T-helper 2 cell treated with Interferon-gamma antibody and Interleukin-4, amounts not matched to agents 5 μg/mL and 100 μg/mL, for 36 hours (primary cell): ENCODE measurements at places on chromosomes 6 and 20.

DNA sequence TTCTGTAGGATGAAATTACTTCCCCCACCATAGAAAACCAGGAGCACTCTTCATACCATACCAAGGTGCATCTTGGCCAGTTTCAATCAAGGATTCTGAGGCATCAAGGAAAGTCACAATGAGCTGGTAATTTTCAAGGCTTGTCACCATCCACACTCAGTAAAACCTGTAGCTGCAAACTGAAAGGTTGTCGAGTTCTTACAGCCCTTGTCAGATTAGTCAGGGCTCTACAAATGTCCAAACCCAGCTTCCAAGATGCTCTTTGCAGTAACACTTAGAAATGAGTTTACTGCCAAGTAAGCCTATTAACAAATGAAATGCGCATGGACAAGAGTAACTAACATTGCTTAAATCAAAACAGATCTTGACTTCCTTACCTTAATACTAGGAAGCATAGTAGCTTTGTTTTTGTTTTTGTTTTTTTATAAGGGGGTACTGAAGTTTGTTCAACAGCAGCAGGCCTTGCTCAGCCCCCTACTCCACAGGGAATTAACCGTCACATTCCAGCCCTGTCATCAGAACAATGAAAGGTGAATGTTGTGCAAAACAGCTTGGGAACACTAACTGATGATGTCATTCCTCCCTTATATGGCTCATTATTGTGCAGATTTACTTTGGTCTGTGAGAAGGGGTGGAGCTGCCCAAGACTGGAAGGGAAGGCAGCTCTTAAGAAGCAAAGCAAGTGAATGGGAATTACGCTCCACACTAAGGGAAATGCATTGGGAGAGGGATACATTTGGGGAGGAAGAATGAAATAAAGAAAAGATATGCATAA lies 49.9 kb upstream of the TMEM30A start:
- DNase-seq, result no peak

- DNase-seq, result no peak
Measured at GRCh38 chr6:29776684-29777083, 50.9 kb upstream of the HLA-G start.

DNA sequence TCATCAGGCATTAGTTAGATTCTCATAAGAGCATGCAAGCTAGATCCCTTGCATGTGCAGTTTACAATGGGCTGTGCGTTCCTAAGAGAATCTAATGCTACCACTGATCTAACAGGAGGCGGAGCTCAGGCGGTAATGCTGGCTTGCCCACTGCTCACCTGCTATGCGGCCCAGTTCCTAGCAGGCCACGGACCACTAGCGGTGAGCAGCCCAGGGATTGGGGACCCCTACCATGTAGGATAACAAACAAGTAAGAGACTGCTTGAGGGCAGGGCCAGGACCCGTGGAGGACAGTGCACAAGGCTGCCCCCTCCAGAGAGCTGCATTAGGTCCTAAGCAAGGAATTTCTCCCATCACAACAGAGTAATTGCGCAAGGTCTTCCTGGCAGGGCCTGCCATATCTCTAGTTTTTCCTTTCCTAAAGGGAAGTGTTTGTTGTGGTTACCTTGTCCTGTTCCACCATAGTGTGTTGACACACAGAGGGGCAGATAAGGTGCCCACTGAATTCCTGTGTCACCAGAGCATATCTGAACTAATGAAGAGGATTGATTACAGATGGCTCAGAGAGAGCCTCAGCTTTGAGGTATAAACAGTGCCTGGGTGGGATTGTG lies 58.0 kb downstream of the PACRG start:
- DNase-seq, result no peak

- DNase-seq, result no peak
Measured at GRCh38 chr20:10670501-10671220, 3.1 kb downstream of the JAG1 start.

- no peak for DNase-seq
Measured at GRCh38 chr20:13159889-13160288, 61.2 kb upstream of the ISM1 start.

- no peak for DNase-seq
Measured at GRCh38 chr6:136782021-136782770, 10.1 kb downstream of the MAP3K5 start.

DNA sequence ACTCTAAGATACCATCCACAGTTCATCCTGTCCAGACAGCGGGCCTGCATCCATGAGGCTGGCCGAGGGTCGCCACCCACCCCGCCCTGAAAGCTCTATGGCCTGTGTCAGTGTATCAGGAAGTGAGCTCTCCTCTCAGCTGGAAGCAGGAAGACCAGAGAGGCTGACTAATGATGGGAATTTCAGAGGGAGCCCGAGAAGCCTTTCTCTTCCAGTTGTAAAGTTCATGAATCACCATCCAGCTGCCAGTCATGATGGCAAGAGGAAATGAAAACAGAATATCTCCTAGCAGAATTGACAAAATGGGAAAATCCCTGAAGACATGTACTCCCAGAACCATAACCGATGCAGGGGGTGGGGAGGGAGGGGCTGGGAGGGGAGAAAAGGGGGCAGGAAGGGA lies 109.6 kb upstream of the RPS6KA2 start:
- DNase-seq, result no peak

GRCh38 chr20:46128310-46129151 lies 10.4 kb downstream of the CD40 start:
- no peak for DNase-seq

GRCh38 chr6:10338151-10338550 lies 76.7 kb downstream of the TFAP2A start:
- DNase-seq, result no peak

- DNase-seq, result no peak
Measured at GRCh38 chr6:166465003-166465399, 82.3 kb upstream of the MPC1 start.

- DNase-seq, result no peak
Measured at GRCh38 chr6:100573166-100573565, 108.4 kb upstream of the SIM1 start.

DNA sequence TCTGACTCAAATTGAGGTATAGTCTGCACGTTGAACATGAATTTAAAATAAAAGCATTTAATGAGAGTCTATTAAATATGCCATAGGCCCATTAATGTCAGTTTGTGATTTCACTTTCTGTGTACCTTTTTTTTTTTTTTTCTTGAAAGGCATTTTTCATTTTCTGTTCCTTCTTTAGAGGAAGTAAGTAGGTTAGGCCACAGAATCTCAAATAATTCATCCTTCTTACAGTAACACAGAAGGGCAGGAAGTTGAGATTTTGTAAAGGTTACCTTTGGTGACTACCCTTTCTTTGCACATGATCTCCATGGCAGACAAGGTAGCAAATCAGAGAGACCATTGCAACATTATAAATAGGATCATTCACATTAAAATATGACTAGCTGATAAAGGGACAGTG lies 9.6 kb downstream of the L3MBTL3 start:
- no peak for DNase-seq

DNA sequence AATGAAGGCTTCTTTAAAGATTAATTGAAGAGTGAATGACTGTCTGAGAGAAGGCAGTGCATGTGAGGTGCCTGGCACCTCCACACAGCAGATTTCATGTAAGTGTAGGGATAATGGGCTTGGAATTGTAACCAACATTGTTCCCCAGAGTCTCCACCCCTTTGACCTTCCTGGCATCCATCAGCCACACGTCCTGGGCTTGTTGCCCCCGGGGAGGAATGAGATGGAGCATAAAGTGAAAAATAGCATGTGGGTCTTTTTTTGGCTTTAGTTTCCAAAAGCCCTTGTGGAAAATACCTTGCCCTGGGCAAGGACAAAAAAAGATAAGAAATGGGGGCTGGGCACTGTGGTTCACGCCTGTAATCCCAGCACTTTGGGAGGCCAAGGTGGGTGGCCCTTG lies 242.2 kb upstream of the ECI2 start:
- no peak for DNase-seq

DNA sequence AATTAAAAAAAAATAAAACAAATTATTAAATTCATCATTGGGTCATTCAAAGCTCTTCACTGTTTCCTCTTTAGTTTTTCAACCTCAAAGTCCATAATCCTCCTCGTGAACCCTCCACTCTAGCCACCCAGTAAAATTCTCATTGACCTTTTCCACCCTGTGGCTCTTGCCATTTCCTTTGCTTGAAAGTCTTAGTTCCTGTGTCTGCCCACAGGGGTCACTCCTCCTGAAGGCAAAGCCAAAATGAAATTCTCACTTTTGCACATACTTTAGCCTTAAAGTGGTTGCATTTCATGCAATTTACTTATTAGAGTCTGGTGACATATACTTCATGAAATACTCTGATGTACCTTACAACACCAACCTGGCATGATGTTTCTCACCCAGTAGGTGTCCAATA lies 263.7 kb downstream of the BMP2 start:
- DNase-seq, result no peak
